ENCODE measurements at places on chromosomes 16 and 17. TPM values are rescaled to one million over a fixed set of nuclear protein-coding genes. Genes with fewer than 3 reads are reported as not detected.

MMP25 gene
- 0.99 TPM for total RNA-seq

LUC7L3 gene
- total RNA-seq = 102 TPM

DNA sequence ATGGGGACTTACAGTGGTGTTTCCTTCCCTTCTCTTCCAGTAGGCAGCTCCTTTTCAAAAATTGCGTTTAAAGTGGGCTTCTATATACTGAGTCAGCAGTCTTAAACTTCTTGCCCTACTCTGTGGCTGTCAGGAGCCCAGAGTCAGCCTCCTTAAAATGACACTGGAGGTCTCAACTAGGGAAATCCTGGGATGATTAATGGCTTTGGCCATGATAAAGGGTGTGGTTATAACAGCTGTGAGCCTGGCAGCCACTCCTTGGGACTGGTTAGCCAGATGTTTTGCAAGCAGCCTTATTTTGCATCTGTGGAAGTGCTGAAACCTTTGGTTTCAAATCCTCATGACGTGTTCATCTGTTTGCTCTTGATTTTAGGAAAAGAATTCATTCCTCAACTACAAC, 25.0 kb downstream of the TAC4 start:
- DNase-seq = peak; percentile 51

DNA sequence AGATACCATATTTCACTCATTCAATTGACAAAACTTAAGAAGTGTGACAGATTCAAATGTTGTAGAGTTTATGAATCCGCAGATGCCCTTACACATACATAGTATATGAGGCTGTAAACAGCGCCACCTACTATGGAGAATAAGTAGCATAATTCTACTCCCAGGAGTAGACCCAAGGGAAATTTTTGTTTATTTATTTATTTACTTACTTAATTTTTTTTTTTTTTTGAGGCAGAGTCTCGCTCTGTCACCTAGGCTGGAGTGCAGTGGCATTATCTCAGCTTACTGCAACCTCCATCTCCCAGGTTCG, 35.5 kb downstream of the GAN start:
- DNase-seq = no peak

- DNase-seq = no peak
These were observed 40.1 kb downstream of the NT5M start for GRCh38 chr17:17343160-17343735.

CACNA1G gene
- 8.9 TPM for total RNA-seq

DNA sequence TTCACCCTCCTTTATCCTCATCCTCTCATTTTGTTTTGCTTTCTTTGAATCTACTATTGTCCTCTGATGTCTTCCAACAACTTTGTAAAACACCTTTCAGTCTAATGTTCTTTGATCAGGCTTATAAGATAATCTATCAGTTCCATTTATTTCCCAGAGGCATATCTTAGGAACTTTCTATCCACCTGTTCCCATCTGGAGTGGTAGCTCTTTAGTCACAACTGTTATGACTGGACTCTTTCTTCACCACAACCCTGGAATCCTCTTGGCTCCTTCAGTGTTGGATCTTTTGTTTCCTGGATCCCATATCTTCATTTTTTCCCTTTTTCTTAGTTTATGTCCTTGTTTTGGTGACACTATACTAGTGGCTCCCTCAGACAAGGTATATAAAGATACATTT, 23.5 kb downstream of the RPS6KB1 start:
- DNase-seq = no peak

DNA sequence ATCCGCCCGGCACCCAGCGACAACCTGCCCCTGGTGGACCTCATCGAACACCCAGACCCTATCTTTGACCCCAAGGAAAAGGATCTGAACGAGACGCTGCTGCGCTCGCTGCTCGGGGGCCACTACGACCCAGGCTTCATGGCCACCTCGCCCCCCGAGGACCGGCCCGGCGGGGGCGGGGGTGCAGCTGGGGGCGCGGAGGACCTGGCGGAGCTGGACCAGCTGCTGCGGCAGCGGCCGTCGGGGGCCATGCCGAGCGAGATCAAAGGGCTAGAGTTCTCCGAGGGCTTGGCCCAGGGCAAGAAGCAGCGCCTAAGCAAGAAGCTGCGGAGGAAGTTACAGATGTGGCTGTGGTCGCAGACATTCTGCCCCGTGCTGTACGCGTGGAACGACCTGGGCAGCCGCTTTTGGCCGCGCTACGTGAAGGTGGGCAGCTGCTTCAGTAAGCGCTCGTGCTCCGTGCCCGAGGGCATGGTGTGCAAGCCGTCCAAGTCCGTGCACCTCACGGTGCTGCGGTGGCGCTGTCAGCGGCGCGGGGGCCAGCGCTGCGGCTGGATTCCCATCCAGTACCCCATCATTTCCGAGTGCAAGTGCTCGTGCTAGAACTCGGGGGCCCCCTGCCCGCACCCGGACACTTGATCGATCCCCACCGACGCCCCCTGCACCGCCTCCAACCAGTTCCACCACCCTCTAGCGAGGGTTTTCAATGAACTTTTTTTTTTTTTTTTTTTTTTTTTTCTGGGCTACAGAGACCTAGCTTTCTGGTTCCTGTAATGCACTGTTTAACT, 1.0 kb downstream of the NOG start:
- DNase-seq = no peak

CCDC144A gene
- total RNA-seq = 1.7 TPM

DNA sequence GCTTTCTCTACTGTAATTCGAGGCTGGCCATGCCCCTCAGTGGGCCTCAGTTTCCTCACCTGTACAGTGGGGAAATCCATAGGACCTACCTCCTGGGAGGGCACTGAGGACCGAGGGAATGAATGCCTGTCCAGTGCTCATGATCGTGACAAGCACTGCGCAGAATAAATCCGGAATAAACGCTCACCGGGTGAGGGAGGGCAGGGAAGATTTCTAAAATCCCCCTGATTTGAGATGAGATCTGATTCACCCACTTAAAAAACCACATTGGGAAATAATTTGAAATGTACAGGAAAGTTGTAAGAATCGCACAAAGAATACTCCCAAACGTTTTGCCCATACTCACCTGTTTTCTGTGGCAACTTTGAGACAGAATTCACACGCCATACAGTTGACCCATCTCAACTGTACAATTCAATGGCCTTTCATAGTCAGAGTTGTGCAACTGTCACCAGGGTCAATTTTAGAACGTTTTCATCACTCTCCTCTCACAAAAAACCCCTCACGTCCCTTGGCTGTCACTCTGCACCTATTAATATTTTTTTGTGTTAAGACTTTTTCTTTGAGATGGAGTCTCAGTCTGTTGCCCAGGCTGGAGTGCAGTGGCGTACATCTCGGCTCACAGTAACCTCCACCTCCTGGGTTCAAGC, 49.8 kb downstream of the IRF8 start:
- DNase-seq = no peak

DNA sequence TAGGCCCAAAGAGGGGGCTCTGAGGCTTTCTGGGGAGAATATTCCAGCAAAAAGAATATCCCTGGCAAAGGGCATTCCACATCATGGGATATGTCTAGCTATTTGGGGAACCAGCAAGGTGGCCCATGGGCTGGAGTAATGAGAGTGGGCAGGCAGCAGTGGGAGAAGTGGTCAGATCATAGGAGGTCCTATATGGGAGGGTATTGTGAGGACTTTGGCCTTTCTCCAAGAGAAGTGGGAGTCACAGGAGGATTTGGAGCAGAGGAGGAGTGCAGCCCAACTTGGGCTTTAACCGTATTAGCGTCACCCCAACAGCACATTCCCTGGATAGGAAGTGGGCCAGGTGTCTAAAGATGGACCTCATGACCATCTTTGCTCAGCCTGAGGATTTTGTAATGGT, 151.4 kb downstream of the ENGASE start:
- no peak for DNase-seq

DNA sequence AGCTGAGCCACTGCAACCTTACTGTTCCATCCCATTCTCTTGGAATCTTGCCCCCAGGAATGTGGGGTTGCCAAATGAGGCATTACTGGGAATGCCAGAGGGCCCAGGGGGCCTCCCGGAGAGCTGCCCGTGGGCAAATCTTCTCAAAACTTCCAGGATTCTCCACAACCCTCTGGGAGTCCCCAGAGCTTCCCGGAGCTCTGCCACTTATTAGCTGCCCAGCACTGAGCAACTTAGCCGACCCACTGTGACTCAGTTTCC, 306.0 kb downstream of the FOXL1 start:
- no peak for DNase-seq

ALDH3A2 gene
- 141 TPM for total RNA-seq

DNA sequence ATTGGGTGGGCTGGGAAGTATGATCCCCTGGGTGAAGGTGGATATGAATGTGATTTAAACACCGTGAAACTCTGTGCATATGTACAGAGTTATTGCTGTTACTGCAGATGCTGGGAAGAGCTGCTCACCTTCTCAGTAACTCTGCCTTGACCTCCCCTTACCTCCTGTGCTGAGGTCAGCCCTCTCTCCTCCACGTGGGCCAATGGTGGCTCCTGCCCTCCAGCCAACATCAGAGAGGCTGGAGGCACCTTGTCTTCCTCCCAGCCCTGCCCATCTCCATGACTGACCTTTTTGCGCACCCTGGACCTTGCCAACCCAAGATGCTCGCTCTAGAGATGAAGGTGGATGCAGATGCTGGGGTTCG, 387 bp upstream of the ASB16 start:
- no peak for DNase-seq

- DNase-seq = no peak
These were observed 198.6 kb downstream of the AATF start for GRCh38 chr17:37147301-37147812.

- DNase-seq = no peak
These were observed 60.4 kb upstream of the MSI2 start for GRCh38 chr17:57195785-57196460.

DNA sequence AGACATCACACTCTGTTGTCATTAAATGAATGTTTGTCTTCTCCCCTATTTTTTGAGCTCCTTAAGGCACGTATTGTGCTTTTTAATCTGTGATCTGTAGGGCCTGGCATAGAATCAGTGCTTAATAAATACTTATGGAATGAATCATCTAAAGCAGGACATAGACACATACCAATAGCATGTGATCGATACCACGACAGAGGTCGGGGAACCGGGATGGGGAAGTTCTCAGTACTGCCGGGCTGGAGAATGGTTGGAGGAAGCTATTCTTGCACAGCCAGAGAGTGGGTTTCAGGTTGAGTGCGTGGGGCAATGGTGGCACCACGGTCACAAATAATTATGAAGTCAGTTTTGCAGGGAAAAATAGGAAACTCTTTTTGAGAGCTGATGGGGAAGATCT, 26.8 kb downstream of the NLRP1 start:
- no peak for DNase-seq

SSTR5 gene
- not detected for total RNA-seq

DNA sequence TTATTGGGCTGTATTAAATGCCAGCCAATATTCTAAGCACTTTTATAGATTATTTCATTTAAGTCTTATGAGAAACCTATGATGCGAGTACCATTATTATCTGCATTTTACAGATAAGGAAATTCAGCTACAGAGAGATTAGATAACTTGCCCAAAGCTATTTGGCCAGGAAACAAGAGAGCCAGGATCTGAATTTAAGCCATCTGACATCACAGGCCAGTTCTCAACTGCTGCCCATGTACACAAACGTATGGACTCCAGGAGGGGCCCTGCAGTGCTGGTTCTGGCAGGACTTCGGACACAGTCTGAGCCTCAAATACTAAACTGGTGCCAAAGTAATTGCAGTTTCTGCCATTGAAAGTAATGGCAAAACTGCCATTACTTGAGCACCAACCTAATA, 40.2 kb downstream of the CPPED1 start:
- no peak for DNase-seq

- no peak for DNase-seq
These were observed 32.8 kb downstream of the MPHOSPH6 start for GRCh38 chr16:82136956-82137821.

DNA sequence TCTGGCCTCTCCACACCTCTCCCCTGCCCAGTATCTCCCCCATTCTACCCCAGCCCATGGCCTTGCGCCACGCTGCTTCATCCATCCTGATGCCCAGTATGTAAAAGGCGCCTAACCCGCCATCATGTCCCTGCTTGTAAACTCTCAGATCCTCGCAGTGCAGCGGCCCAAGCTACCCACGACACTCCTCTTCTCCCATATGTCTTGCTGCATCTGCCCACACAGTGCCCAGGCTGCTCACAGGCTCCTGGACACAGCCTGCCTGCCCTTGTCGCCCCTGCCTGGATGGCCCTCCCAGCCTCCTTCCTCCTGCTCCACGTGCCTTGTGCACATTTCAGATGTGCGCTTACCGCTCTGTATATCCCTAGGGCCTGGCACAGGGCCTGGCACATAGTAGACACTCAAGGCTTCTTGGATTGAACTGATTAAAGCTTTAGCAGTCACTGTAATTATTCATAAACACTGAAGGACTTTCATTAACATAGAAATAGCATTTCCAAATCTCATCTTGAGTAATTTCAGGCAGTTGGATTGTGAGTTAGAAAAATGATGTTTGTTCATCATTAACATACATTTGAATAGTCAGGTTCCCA, 129.1 kb downstream of the CLEC16A start:
- no peak for DNase-seq

DNA sequence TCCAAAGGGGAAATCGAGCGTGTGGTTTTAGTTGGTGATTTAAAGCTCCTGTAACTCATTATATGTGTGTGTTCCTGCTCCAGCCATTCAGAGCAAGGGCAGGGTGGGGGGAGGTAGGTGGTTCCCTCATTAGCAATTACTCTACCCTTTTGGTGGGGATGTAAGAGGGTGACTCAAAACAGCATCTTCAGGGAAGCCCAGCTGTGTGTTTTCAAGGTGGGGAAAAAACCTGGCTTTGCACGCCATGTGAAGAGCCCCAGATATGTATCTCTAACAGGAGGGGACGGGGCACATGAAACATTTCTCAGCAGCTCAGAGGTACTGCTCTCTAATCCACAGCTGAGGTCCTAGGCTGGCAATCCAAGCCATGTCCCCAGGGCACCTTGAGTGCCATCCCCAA, 241.3 kb upstream of the ZFHX3 start:
- DNase-seq = no peak

DNA sequence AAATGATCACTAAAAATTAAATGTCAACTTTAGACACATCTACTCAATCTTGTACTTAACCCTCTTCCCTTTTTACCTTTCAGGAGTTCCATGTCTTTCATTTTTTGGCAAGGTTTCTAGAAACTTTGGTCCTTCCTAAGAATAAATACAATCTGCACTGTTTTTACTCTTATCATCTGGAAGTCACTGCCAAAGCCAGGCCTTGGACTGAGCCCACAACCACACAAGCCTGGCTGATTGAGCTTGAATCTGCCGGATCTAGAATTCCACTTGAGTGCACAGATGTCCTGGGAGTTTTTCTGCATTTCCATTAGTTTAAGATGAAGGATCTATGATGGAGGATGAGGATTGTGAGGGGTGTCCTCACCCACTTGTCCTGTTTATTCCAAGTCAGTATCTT, 126.1 kb downstream of the VPS53 start:
- no peak for DNase-seq

DNA sequence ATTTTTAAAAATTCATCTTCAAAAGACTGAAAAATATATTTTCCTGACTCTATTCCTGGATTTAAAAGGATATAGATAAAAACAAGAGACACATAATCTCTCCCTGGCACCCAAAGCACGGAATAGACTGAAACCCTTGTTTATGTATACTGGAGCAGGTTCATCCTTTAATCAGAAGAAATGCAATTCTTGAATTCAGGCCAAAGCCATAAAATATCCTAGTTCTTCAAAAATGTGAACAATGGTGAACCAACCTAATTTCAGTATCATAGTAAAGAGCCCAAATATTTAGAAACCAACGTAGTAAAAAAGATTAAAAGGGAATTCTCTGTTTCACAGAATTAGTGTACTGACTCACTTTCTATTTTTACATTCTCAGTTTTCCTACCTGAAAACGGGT, 188.5 kb upstream of the C17orf78 start:
- no peak for DNase-seq

All from skin of body (tissue), 3 donors.